ENCODE measurements at places on chromosomes 3 and 15. TPM values are rescaled to one million over a fixed set of nuclear protein-coding genes. Genes with fewer than 3 reads are reported as not detected.

PDZRN3 gene
- total RNA-seq, result 20.5 TPM

ASTE1 gene
- not detected for total RNA-seq

- no peak overlapping the region for H3K27ac ChIP-seq
- no peak for DNase-seq
- no peaks in the 10 kb centered on the region for H3K4me1 ChIP-seq
- H3K36me3 ChIP-seq, result no peaks in the 10 kb centered on the region
- no peaks in the 10 kb centered on the region for H3K27me3 ChIP-seq
Measured at GRCh38 chr15:35013370-35013769, 25.3 kb upstream of the ZNF770 start.

DNA sequence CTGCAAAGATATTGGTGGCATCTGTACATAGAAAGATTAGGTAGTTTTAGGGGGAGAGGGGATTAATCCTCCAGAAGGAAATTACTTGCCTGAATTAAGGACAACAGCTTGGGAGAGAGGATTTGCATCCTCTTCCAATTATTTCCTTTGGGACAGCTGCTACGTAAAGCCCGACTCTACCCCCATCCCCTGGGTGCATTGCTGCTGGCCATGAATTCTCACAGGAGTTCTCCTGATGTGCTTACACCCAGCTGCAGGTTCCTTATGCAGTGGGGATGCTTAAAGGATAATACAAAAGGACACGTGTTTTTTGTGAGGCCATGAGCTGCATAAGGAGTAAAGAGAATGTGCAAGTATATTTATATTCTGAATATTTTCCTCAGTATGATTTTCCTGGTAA is 132.3 kb downstream of the VPS8 start:
- H3K27ac ChIP-seq, result no peak overlapping the region
- DNase-seq, result no peak
- H3K27me3 ChIP-seq, result no peaks in the 10 kb centered on the region
- H3K4me3 ChIP-seq, result no peak overlapping the region

- H3K27ac ChIP-seq, result no peak overlapping the region
- H3K36me3 ChIP-seq, result no peaks in the 10 kb centered on the region
Measured at GRCh38 chr15:74523982-74524381, 17.0 kb upstream of the ARID3B start.

DNA sequence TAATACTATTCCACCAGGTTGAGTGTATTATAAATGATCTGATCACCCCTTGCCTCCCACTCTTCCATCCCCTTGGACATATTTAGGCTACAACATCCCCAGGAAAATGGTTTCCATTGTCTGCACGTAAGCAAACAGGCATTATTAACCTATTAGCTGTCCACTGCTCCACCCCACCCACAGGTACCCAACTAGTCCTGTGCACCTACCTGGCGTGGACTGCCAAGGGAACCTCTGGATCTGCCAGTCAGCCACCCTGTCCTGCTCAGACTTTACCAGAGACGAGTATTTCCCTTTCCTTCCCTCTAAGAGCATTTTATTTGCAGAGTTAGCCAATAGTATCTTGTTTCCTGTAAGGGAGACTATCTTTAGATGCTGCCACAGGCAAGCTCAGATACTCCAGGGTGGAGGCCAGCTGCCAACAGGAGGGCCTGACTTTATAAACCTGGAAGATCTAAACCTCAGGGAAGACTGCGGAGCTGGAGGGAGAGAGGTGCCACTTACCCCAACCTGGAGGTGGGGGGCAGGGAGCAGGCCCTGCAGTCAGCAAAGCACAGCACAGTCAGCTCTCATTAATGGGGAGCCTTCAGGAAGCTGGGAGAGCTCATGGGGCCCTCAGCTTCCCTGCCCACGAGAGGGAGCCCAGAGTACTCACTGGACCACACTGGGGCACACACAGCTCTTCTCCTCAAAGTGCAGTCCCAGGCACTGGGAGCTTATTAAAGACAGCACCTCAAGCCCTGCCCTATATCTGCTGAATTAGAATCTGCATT is at the start of gene CX3CR1:
Gene CX3CR1 (minus strand): TSS at position 292 of the 773 bp plus-strand sequence. CDS start 13,527 bp downstream, outside the sequence.
- H3K4me3 ChIP-seq, result no peak within 1 kb of the TSS
- no peaks in the 10 kb centered on the region for H3K4me1 ChIP-seq
- no peak for DNase-seq
- H3K36me3 ChIP-seq, result no peaks in the 10 kb centered on the region

Measured in H1 (cell line).